Substantia nigra (tissue), 51 donors: ENCODE measurements at places on chromosomes 4 and X.

DNA sequence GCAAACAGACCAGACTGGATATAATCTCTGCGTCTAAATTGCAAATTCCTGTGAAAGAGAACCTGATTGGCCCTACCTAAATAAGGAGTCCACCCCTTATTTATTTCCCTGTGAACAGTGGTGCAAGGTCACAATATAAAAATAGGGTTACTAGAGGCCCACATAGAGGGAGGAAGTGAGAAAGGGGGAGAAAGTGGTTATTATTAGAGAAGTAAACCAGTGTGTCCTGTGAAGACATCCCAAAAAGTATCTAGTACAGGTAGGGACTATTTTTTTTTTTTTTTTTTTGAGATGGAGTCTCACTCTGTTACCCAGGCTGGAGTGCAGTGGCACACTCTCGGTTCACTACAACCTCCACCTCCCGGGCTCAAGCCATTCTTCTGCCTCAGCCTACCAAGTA is 15.0 kb upstream of the FRYL start:
- no peak for DNase-seq

GRCh38 chr4:134634301-134634700 is 432.7 kb upstream of the PABPC4L start:
- DNase-seq: no peak

GRCh38 chr4:138401334-138401733 is 159.2 kb upstream of the SLC7A11 start:
- DNase-seq: no peak

DNA sequence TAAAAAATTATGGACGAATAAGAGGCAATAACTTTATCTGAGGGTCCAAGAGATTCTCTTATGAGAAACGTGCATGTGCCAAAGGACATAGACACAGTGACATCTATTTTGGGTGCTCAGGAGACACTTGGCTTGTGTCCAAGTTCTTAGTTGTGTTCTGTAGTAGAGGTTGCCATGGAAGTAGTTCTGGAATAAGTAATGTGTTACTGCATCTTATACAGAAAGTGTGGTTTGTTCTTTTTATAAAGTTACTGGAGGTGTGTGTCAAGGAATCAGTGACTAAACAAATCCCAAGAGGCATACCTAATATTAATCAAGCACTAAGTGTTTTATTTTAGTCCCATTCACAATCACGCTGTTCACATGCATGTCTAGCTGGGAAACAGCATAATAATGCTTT is 305.7 kb downstream of the ARHGAP24 start:
- DNase-seq: no peak

GRCh38 chr4:164989471-164989870 is 12.0 kb upstream of the TRIM61 start:
- no peak for DNase-seq

GRCh38 chr4:156475322-156475721 is 496.3 kb downstream of the PDGFC start:
- DNase-seq: no peak

GRCh38 chrX:54944816-54945215 is 24.2 kb downstream of the TRO start:
- no peak for DNase-seq

GRCh38 chr4:19177616-19178015 is 1074.1 kb upstream of the SLIT2 start:
- DNase-seq: no peak

DNA sequence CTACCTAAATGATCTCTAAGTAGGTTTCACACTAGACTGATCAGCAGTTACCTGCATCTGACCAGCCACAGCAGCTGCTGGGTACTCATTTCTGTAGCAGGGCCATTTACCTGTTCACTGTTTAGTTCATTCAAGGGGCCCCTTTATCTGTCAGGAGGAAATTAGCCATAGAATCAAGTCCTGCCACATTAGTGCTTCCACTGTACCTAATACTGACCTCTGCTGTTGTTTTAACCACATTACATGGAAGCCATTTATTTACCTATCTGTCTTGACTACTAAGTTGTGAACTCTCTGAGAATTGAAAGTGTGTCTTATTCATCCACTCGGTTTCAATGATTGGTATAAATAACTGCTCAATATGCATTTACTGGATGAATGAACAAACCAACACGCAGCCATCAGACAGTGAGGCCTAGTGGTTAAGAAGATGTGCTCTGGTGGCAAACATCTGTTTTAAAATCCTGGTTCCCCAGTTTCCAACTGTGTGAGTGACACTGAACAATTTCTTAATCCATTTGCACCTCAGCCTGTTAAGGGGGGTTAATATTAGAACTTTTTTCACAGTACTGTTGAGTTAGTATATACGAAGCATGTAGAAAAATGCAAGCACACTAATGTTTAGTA is 30.0 kb upstream of the ANXA5 start:
- peak; percentile 1 for DNase-seq

- no peak for DNase-seq
Observed at GRCh38 chr4:102500696-102501446, at the start of gene NFKB1. TSS of gene NFKB1 (plus strand) at chr4:102501359. CDS start at chr4:102525519, 24,160 bp downstream.

DNA sequence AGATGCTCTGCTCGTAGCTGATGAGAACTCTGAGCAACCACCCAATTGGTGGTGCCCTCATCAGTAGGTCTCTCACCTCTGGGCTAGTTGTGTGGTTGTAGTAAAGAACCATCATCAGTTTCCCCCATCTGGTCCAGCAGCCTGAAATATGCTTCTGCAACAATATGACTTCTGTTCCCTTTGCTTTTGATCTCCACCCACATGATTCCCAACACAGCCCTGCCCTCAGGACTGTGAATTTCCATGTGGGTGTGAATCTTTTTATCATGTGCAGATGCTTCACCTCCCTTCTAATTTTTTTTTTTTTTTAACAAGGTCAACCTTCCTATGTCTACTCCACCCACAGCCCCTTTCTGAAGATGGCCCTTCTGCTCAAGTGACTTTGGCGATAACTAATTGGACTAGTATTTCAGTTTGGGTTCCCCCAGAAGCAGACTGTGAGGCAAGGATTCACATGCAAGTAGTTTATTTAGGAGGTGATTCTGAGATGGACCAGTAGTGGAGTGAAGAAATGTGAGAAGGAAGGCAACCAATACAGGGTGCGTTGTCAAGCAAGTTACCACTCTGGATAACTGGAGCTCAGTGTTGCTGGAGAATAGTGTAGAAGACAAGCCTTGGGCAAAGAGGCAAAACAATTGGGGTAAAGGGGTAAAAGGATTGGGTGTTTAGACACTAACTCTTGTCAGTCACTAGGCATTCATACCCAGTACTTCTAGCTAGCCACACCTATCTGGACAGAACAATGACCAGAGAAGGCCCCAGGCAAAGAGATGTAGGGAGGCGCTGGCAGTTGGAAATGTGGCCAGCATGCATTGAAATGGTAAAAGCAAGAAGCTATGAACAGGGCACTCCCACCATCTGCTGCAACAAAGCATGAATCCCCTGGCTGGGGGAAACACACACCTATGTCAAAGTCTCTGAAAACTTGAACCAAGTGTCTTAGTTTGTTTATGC is 466.2 kb downstream of the BCOR start:
- DNase-seq: no peak

GRCh38 chr4:98672583-98673287 is 14.3 kb upstream of the TSPAN5 start:
- DNase-seq: no peak

DNA sequence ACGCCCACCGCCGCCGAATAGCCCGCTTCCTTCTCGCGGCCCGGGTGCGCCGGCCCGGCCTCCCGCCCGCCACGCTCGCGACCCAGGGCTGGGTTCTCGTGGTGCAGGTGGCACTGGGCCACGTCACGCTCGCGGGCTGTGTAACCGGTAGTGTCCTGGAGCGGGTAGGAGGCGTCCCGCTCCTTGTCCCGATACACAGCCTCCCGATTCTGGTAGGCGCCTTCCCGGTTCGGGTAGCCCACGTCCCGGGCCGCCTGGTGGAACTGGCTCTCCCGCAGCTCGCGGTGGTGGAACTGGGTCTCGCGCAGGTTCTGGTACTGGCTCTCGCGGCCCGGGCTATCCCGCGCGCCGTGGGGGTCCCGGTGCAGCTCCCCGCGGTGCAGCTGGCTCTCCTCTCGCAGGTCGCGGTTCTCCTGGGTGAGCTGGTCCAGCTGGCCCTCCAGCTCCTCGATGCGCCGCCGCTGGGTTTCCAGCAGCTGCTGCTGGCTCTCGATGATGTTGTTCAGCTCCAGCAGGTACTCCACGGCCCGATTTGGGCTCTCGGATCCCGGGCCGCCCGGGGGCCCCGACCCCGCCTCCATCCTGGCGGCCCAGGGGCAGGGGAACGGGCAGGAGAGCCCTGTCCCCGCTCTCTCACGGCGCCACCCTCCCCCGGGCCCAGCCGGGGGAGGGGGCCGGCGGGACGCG is 39.3 kb upstream of the IQSEC2 start:
- peak; percentile 4 for DNase-seq

- DNase-seq: no peak
Observed at GRCh38 chr4:88828842-88829571, 131.4 kb upstream of the NAP1L5 start.

DNA sequence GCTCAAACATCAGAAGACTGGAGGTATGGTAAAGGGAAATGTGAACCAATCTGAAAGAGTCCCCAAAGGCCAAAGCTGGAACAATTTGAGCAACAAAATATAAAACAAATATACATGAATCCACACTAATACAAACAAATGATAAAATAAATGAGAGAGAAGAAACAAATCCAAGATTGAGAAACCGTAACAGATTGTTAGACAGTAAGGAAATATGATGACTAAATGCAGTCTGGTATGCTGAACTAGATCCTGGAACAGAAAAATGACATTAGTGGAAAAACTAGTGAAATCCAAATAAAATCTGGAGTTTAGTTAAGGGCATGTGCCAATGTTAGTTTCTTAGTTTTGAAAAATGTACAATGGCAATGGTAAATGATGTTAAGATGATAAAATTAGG is 15.9 kb downstream of the PPA2 start:
- DNase-seq: no peak

GRCh38 chrX:110108381-110108821 is 105.5 kb downstream of the TMEM164 start:
- DNase-seq: no peak

DNA sequence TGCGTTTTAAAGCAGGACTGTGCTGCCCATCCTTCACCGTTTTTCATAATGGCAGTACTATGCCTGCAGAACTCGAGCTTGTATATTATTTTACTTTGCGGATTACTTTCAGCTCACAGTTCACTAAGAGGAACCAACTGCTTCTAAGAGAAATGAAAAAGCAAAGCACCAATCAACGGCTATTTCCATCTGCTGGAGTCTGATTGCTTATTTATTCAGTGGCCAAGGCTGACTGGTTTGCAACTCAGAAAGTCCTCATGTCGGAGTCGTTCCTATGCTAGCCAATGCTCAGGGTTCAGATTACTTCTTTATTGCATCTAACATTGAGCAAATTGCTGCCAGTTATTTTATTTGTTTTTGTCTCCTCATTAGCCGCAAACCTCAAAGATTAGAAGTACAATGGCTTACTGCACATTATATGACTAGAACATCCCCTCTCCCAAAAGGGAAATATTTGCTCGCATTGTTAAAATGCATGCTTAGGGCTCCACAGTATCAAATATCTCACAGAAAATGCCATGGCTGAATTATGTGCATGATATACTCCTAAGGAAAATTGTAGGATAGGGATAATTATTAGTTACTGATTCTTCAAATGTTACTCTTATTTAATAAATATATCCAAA is 1628.2 kb upstream of the ADGRL3 start:
- no peak for DNase-seq

- no peak for DNase-seq
Observed at GRCh38 chr4:26267087-26267486, 53.7 kb upstream of the RBPJ start.

- no peak for DNase-seq
Observed at GRCh38 chr4:67624939-67625338, 66.4 kb downstream of the STAP1 start.

DNA sequence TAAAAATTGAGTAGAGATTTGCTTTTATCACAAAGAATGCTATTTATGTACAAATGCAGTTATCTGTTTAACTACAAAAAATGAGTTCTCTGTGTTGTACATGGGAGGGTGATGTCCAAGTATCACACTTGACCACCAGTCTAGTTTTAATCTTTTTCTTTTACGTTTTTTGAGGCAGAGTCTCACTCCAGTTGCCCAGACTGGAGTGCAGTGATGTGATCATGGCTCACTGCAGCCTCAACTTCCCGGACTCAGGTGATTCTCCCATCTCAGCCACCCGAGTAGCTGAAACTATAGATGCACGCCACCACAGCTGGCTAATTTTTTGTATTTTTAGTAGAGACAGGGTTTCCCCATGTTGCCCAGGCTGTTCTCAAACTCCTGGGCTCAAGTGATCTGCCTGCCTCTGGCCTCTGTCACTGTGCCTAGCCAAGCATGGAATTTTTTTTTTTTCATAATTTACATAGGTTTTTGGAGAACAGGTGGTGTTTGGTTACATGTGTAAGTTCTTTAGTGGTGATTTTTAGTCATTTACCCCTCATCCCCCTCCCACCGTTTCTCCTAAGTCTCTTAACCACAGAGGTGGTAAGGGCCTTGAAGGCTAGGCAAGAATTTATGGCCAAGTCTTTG is 47.9 kb upstream of the RPA4 start:
- no peak for DNase-seq

DNA sequence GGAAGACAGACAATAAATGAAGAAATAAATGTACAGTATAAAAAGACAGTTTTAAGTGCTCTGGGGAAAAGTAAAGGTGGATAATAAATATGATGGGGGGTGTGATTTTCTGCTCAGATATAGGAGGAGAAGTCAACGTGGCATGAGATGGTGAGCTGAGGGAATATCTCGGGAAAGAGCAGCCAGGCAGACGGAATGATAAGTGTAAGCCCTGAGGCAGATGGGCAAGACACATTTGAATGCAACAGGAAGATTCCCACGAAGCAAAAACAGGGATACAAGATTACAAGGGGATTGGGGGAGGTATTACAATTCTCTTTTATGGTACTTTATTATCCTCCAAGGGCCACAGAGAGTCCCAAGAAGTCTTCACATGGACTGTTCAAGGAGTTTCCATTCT is 11.1 kb downstream of the ANXA3 start:
- DNase-seq: no peak
